ENCODE measurements at places on chromosomes 16 and 17.
A peak's percentile ranks its signal among the peaks of the same experiment; 100 is the strongest.

DNA sequence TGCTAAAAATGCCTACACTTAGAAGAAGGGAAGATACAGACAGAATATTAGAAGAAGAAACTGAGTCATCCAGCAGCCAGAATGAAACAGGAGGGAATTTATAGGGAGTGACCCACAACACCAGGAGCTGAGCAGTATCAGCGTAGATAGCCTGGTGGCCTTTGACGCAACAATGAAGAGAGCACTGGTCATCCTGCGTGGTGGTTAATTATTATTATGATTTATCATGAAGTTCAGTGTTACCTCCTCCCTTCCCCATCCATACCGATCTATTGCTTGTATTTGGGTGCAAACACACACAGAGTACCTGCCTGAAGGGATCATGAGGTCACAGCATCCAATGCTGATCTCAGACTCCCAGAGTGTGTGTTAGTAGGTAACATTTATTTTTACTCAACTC, 38.5 kb downstream of the ERCC4 start:
- DNase-seq: no peak
- no peaks in the 10 kb centered on the region for H3K36me3 ChIP-seq
- H3K27me3 ChIP-seq: no peaks in the 10 kb centered on the region

DNA sequence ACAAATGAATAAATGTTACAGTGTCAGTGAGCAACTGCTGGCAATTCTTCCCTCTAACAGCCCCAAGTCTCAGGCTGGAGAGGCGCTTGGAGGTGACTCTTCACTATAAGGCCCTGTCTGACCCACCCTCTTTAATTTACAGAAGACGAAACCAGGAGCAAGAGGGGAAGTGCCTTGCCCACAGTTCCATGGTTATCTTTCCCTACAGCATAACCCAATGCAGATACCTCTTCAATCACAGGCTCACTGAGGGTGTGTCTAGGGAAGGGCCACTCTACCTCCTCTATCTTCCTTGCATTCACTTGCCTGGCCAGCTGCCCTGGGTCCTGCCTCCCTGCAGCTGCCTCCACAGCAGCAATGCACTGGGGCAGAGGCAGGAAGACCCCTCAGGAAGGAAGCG, 9.6 kb upstream of the N4BP1 start:
- no peak overlapping the region for H3K4me3 ChIP-seq
- no peak overlapping the region for H3K27ac ChIP-seq
- DNase-seq: no peak
- peaks cover 2% of the 10 kb centered on the region for H3K4me1 ChIP-seq
- no peaks in the 10 kb centered on the region for H3K36me3 ChIP-seq

DNA sequence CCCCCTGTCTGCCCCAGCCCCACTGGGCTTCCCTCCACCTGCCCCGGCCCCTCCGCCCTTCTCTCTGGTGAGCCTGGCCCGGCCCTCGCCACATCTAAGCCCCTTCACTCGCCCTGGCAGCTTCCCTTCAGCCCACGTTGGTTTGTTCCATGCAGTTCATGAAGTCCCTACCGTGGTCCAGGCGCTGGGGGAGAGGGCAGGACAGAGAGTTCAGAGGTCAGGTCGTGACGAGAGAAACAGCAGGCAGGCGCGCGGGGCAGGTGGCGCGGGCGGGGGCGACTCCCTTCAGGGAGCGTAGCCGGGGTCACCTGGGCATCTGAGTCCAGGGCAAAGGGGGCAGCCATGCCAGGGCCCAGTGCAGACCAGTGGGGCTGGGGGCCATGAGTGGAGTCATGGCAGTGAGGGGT, 8.9 kb upstream of the TEDC2 start:
- H3K27me3 ChIP-seq: no peaks in the 10 kb centered on the region
- no peak overlapping the region for H3K27ac ChIP-seq
- no peak overlapping the region for H3K4me3 ChIP-seq
- H3K4me1 ChIP-seq: no peaks in the 10 kb centered on the region
- DNase-seq: no peak
- H3K36me3 ChIP-seq: peaks cover 40% of the 10 kb centered on the region

- H3K27me3 ChIP-seq: no peaks in the 10 kb centered on the region
- no peak overlapping the region for H3K4me3 ChIP-seq
- H3K36me3 ChIP-seq: no peaks in the 10 kb centered on the region
- no peak for DNase-seq
- no peak overlapping the region for H3K27ac ChIP-seq
- no peaks in the 10 kb centered on the region for H3K4me1 ChIP-seq
Observed at GRCh38 chr17:60545465-60546191, 19.6 kb upstream of the APPBP2 start.

DNA sequence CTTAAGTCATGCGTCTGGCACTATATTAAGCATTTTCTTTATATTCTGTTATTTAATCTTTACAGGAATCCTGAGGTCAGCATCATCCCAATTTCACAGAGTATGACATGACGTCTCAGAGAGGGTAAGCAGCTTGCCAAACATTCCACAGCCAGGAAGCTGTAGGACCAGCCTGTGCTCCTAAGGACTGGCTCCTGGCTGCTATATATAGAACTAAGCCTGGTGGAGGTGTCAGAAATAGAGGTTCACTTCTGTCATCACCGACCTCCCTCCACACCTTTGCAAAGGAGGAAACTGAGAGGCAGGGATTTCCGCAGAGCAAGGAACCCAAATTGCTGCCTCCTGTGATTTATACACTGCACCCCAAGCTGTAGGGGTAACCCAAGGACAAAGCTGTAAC, 37.9 kb upstream of the NDRG4 start:
- H3K36me3 ChIP-seq: no peaks in the 10 kb centered on the region
- H3K4me1 ChIP-seq: no peaks in the 10 kb centered on the region
- no peak overlapping the region for H3K4me3 ChIP-seq
- H3K27ac ChIP-seq: no peak overlapping the region
- no peak for DNase-seq
- peaks cover 38% of the 10 kb centered on the region for H3K27me3 ChIP-seq

GRCh38 chr16:56019274-56019673, 144.1 kb upstream of the CES5A start:
- no peaks in the 10 kb centered on the region for H3K36me3 ChIP-seq
- H3K4me3 ChIP-seq: no peak overlapping the region

- H3K27me3 ChIP-seq: no peaks in the 10 kb centered on the region
- no peaks in the 10 kb centered on the region for H3K36me3 ChIP-seq
- DNase-seq: peak; percentile 81
- H3K27ac ChIP-seq: no peak overlapping the region
Observed at GRCh38 chr17:46157443-46158062, 35.7 kb downstream of the KANSL1 start.

- peaks cover 9% of the 10 kb centered on the region for H3K36me3 ChIP-seq
- no peak overlapping the region for H3K4me3 ChIP-seq
- no peaks in the 10 kb centered on the region for H3K27me3 ChIP-seq
- H3K27ac ChIP-seq: peak overlapping the region; percentile 85
- DNase-seq: peak; percentile 88
Observed at GRCh38 chr17:2067608-2068024, 12.7 kb downstream of the HIC1 start.

DNA sequence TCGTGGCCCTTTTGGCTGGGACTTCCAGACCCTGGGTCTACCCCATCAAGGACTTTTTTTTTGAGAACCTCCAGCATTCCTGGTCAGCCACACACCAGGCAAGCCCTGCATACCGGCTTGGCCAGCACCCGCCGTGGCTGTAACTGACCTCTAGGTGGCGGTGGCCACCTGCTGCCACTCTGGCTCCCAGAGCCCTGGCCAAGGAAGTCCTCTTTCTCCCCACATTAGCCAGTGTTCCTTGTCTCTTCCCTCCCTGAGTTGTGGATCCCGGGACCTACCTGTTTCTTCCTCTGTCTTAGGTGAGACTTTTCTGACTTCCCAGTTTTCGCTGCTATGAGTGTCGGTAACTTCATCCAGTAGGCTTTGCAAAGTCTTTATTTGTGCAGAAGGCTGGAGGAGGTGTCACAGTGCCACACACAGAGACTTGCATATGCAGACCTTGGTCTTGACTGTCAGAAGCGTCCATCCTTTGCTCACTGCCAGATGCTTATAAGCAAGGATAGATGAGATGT, 348.3 kb downstream of the CPPED1 start:
- H3K36me3 ChIP-seq: no peaks in the 10 kb centered on the region
- no peaks in the 10 kb centered on the region for H3K27me3 ChIP-seq
- peak; percentile 49 for DNase-seq
- no peak overlapping the region for H3K27ac ChIP-seq
- no peak overlapping the region for H3K4me3 ChIP-seq

- no peaks in the 10 kb centered on the region for H3K4me1 ChIP-seq
- DNase-seq: no peak
- H3K27ac ChIP-seq: no peak overlapping the region
- H3K27me3 ChIP-seq: no peaks in the 10 kb centered on the region
- no peaks in the 10 kb centered on the region for H3K36me3 ChIP-seq
Observed at GRCh38 chr17:70447588-70447987, 278.3 kb downstream of the KCNJ2 start.

DNA sequence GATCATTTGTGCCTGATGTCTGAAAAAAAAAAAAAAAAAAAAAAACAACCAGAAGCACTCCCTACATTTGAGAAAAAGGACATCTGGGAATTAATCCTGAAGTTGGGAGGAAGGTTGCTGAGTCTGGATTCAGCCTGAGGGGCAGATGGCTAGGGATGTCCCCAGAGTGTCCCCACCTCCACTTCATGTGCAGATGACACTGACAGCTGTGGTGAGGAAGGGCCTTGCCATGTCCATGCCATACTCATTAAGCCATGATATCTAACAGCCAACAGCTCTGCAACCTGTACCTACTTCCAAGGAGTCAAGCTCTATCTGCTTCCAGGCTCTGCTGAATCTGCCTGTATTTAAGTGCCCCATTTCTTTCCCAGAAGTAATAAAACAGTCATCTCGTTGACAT, 356.0 kb downstream of the CA10 start:
- no peaks in the 10 kb centered on the region for H3K4me1 ChIP-seq
- no peak overlapping the region for H3K27ac ChIP-seq
- no peak overlapping the region for H3K4me3 ChIP-seq
- H3K27me3 ChIP-seq: no peaks in the 10 kb centered on the region

- no peaks in the 10 kb centered on the region for H3K27me3 ChIP-seq
- no peak overlapping the region for H3K4me3 ChIP-seq
- H3K36me3 ChIP-seq: no peaks in the 10 kb centered on the region
- H3K27ac ChIP-seq: no peak overlapping the region
- no peaks in the 10 kb centered on the region for H3K4me1 ChIP-seq
Observed at GRCh38 chr16:76963614-76964315, 227.2 kb upstream of the MON1B start.

DNA sequence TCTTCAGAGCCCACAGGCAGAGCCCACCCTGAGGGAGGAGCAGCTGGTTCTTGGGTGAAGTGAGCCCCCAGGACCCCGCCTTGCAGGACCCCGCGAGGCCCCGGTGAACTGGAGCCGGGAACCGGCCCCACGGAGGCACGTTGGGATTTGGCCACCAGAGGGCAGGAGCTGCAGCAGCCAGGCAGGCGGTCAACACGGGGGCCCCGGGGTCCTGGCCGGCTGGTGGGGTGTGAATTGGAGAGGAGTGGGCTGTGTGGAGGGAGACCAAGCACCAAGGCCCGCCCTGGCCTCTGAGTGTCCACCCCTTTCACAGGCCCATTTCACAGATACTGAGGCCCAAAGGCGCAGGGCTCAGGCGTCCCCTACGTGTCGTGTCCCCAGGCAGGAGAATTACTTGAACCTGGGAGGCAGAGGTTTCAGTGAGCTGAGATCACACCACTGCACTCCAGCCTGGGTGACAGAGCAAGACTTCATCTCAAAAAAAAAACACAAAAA, 2.2 kb downstream of the DPEP1 start:
- no peak for DNase-seq
- H3K4me1 ChIP-seq: no peaks in the 10 kb centered on the region
- H3K27me3 ChIP-seq: no peaks in the 10 kb centered on the region
- no peaks in the 10 kb centered on the region for H3K36me3 ChIP-seq
- no peak overlapping the region for H3K4me3 ChIP-seq

Measured in fibroblast of lung (primary cell).